ENCODE measurements at places on chromosomes 2 and 18.

- DNase-seq = peak; percentile 41
These were observed 533.1 kb downstream of the RNF144A start for GRCh38 chr2:7450188-7450832.

DNA sequence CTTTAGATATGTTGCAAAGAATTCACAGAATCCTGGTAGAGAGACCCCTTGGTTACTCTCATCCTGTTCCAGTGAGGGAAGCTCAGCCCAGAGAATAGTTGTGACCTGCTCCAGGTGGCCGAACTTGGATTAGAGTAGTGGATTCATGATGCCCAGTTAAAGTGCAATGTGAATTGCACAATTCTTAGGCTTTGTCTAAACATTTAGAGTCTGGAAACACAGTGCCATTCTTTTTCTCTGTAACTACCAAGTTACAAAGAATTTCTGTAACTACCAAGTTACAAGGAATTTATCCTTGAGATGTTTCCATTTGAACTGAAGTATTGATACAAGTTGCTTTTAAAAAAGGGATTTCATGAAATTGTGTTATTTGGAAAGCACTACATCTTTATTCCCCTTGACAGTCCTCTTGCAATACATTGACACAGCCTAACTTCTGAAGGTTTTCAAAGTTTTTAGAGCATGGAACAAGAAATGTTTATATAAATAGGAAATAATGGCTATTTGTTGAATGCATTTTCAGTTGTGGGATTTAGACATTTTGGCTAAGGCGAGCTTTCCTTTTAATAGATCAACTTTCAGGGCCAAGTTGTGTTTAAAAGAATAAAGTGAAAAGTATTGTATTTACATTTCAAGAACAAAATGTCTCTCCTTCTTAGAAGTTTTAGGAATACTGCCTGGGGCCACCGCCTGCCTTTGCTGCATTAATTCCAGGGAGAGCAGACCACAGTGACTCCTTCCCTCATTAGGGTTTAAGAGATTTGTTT is 315.0 kb downstream of the LPIN1 start:
- no peak for DNase-seq

DNA sequence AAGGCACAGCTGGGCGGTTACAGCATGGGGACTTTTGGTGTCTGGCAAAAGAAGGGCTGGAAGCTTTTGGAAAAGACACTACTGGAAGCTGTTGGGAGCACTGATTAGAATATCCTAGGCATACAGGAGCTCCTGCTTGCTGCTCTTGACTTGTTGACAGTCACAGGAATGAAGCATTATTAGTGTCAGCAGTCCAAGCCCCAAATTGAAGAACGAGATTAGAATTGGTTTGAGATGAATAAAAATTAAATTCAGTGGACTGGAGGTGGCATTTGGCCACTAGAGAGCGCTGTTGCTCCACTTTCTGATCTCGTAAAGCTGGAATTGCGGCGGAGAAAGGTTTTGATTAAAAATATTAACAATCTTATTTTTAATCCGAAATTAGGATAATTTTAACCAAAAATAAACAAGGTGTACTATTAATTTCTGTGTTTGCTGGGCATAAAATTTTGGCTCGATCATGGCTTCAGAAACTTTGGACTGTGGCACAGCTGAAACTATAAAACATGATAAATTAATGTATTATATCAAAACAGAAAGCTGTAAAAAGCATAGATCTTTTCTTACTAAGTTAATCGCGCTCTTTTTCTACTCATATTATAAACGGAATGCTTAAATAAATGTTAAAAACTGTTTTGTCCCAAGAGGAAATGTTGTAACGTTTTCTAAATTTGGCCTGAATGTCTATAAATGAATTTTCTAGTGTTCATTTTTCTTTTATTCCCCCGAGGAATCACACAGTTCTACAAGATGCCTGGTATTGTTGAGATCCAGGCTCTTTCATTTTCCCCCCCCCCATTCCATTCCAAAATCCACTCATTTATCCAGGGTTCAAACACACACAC is 2.4 kb upstream of the HOXD8 start:
- DNase-seq = peak; percentile 61

DNA sequence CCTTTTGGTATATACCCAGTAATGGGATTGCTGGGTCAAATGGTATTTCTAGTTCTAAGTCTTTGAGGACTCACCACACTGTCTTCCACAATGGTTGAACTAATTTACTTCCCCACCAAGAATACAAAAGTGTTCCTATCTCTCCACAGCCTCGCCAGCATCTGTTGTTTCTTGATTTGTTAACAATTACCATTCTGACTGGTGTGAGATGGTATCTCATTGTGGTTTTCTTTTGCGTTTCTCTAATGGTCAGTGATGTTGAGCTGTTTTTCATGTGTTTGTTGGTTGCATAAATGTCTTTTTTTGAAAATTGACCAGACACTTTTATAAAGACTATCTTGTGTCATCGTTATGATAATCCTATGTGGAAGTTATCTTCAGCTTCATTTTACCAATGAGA is 16.0 kb upstream of the ATP8B1 start:
- DNase-seq = no peak

GRCh38 chr2:179558010-179558934 is 293.6 kb upstream of the SESTD1 start:
- no peak for DNase-seq

DNA sequence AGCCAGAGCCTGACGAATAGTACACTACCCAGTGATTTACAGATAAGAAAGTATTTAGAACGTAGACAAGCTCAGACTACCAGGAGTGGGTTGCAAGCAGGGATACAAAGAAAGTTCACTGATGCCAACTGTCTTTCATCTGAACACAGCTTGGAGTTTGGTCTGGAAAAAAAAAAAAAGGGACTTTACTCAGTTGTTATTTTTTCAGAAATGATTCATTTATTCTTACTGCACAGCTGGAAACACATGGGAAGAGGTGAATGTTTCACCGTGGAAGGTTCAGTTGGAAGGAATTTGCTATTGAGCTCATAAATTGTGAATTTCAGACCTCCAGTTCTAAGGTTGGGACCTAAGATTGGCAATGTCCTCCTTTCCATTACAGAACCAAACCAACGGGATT is 259.7 kb downstream of the ETAA1 start:
- no peak for DNase-seq

DNA sequence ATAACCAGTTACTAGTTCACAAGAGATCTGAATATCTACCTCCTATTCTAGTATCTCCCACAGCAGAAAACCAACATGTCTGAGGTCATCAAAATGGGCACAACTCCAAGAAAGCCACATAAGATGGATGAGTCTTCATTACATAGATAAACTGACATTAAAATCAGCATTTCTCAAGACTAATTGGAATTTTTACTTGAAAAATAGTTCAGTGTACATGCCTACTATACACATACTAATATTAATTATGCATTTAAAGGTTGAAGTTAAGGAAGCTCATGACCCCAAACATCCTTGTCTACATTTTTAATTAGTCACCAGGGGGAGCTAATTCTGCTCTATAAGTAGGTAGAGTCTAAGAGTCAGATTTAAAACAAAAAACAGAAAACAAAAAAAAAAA is 41.9 kb downstream of the ZNF521 start:
- peak; percentile 20 for DNase-seq

DNA sequence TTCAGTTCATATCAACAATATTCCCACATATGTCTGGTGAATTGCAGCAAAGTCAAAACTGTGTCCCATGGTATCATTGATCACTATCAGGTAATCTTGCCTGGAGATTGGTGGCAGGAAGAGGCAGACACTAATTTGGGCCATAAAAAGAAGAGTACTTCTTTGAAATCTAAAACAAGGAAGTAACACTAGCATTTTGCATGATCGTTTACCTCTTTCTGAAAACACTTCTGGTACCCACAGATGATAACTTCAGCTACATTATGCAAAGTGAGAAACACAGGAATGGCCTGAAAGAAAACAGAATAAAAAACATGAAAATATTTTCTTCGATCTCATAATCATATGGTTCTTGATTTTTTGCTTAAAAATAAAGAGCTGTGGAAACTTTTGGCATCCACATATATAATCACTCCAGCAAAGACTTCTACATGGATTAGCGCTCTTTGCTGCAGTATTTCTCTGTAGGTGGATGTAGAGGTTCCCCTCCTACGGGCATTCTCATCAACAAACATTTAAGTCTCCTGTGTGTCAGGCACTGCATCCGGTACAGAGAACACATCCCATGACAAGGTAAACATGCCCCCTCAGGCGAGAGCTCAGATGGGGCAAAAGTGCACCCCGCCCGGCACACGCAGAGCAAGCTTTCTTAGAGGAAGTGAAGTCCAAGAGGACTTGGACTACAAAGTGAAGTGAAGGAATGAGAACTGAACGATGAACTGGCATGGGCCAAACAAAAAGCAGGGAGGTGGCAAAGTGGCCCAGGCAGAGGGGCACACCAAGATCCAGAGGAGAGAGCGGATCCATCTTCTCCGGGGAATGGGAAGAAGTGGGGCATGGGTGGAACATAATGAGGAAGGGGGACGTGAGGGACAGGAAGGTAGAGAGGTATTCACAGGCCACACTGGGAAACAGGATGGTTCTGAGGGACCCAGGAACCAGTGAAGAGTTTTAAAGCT is 68.0 kb upstream of the RIOK3 start:
- DNase-seq = peak; percentile 43

DNA sequence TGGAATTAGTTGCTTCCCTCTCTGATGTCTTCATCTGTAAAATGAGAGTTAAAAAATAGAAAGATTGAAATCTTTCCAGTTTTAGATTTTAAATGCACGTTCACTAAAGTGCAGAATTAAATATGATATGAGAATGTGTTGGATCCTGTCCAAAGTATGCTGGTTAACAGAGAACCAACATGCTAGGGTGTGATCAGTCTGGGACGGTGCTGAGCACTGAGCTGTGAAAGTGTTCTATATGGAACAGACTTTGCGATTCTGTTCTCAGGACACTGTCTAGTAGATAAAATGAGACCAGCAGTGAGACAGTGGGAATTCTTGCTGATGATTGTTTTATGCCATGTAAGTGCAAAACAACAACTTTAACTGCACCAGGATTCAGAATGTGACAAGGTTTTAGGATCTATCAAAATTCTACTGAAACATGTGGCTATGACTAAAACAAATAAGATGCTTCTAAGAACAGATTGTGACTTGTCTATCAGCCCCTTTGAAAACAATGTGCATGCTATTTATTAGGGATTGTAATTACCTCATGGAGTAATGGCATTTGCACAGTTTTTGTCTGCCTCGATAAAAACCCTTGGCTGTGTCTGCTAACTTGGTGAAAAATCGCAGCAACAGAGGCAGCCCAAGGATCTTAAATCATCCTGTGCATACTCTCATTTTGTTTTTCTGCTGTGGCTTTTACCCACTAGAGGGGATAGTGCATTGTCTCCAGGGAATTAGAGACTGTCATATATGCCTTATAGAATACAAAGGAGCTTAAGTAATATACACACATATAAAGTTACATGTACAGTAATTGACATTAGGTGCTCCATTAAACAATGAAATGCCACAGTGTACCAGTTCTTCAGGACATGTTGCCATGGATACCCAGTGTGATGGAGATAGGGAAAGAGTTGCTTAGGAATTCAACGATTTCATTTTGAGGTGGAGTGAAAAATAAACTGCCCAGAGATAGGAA is 55.1 kb downstream of the MAP3K20 start:
- DNase-seq = no peak

GRCh38 chr2:45759310-45759851 is 107.9 kb downstream of the PRKCE start:
- no peak for DNase-seq

DNA sequence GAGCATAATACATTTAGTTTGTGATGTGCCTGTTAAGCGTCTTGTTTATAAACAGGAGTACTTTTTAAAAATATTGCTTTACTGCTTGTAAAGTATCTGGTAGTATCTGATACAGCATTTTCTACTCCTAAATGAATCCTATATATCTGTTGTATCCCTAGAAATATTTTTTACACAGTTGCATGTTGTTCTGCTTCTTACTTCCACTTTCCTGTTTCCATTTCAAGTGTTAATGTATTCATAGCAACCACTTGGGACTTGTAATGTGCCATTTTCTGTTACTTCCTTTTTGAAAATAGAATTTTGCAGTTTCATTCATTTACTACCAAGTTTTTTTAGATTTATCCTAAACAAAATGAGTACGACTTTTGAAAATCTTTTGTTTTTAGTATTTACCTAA is 24.9 kb downstream of the CCNT2 start:
- DNase-seq = peak; percentile 23

DNA sequence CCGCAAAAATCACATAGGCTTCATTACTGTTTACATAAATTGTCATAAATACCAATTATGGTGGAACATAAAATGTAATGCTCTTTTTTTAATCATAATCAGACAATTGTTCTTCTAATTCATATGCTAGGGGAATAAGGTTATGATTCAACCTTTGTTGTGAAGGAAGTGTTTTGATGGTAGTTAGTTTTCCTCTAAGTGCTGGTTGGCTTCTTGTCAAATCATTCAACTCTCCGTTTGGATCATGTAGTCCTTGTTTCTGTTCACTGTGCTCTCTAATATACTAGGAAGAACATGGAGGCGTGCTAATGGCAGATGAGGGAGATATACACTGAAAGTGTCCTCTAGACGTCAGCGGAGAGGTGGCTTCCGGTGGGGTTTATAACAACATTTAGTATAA is 1938.0 kb upstream of the PIK3C3 start:
- no peak for DNase-seq

DNA sequence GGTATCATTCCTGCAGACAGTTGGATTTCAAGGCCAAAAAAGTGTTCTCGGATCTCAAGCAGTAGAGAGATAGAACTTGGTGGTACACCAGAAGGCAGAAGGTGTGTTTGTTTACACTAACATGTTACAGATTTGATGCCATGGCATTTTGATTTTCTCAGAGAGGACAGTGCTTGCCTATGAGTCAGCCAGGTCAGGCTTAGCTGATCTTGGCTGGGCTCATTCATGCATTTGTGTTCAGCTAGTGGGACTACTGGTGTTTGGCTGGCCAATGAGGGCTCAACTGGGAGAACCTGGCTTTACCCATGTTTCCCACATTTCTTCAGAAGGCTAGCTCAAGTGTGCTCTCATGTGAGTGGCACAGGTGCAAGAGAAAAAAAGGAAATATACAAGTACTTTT is 162.0 kb downstream of the C1D start:
- DNase-seq = no peak

DNA sequence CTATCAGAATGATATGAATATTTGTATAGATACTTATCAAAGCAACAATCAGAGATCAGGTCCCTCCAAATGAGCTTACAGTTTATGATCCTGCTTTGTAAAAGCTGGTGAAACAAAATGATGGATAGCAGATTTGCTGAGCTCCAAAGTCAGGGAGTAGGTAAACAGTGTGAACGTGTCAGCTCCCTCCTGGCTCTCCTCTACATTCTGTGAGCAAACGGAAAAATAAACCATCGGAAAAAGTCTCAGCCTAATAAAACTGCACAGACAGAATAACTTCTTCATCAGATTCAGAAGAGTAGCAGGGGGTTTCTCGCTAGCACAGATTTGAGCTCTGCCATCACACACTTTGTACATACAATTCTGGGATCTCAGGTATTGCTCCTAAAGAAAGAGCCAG is 51.3 kb downstream of the BCL11A start:
- DNase-seq = no peak

DNA sequence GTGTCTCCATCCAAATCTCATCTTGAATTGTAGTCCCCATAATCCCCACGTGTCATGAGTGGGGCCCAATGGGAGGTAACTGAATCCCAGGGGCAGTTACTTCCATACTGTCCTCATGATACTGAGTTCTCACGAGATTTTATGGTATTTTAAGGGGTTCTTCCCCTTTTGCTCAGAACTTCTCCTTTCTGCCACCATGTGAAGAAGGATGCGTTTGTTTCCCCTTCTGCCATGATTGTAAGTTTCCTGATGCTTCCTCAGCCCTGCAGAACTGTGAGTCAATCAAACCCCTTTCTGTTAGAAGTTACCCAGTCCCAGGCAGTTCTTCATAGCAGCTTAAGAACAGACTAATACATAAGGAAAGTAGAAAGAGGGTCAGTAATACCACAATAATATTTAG is 480.4 kb downstream of the KCNJ3 start:
- DNase-seq = no peak

GRCh38 chr2:1004398-1004797 is 53.7 kb downstream of the SNTG2 start:
- no peak for DNase-seq
